ENCODE measurements at places on chromosomes 7 and 10.

DNA sequence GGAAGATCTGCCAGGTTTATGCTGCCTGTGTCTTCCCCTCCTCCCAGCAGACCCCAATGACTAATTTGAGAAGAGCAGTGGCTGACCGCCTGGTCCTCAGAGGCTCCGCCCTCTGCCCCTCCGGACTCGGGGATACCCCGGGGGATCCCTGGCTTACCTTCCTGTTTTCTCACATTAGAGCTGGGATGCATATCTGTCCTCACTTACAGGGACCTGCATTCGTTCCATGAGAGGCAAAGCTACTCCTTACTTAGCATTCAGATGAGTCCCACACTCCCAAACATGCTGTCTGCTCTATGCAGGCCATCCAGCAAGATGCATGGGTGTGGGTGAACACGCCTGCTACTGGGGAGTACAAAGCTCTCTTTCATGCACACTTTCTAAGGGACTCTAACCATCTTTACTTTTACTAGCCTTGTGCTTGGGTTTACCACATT lies 24.0 kb downstream of the VOPP1 start:
- DNase-seq, result no peak

DNA sequence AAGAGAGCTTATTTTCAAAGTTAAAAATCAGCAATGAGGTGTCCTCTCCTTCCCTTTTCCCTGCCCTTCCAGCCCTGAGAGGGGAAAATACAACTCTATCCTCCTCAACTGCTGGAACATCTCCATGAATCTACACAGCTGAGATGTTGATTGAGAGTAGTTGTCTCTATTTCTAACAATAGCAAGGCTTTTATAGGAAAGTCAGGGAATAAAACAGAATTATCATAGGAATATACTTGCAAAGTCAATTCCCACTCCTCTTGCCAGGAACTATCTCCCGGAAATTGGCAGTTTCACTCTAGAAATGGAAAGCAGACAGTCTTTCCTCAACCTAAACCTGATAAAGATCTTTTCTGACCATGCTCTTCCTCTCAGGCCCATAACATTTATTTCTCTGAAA lies 8.8 kb downstream of the HGF start:
- DNase-seq, result no peak

GRCh38 chr10:46285300-46285699 lies 1.5 kb upstream of the ANTXRL start:
- no peak for DNase-seq

DNA sequence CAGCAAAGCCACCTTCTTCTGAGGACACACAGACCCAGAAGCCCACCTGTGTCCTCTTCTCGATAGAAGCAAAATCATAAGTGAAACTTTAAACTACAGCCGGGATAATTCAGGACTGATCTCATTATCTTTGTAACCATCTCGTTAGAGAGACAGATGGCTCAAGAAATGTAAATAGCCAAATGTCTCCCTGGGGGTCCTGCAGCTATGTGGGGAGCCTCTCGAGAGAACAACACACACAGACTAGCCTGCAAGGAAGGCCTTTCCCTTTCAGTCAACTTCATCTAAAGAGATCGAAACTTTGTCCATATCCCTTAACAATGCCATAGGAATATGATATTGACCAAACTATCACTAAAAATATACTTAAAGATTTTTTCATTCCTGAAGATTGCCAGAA lies 93.5 kb downstream of the VWC2 start:
- no peak for DNase-seq

DNA sequence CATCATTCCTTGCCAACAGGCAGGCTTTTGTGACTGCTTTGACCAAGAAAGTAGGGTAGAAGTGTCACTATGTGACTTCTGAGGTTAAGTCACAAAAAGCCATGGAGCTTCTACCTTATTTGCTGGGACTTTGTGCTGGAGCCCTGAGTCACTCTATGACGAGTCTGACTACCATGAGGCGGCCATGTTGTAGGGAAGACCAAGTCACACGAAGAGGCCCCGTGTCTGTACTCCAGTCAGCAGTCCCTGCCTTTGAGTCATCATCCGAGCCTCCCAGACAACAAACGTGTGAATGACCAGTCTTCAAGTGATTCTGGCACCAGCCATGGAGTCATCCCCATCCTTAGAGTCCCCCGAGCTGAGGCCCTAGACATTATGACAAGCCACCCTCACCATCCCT lies 3.5 kb upstream of the MYL10 start:
- no peak for DNase-seq

- DNase-seq, result no peak
Observed at GRCh38 chr10:8969853-8970252, 915.4 kb downstream of the GATA3 start.

- DNase-seq, result no peak
Observed at GRCh38 chr10:50512743-50513416, 110.9 kb downstream of the SGMS1 start.

GRCh38 chr10:131155876-131156230 lies 155.7 kb downstream of the TCERG1L start:
- no peak for DNase-seq

DNA sequence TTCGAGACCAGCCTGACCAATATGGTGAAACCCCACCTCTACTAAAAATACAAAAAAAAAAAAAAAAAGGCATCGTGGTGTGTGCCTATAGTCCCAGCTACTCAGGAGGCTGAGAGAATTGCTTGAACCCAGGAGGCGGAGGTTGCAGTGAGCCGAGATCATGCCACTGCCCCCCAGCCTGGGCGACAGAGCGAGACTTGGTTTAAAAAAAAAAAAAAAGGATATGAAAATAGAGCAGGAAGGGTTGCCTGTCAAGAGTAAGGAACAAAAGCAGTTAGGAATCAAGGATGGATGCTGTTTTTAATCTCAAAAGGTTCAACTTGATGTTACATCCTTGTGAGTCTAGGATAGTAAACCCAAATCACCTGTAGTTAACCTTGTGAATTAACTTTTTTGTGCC lies 11.8 kb upstream of the ASCC1 start:
- no peak for DNase-seq

- DNase-seq, result no peak
Observed at GRCh38 chr7:39504963-39505362, 61.2 kb upstream of the YAE1 start.

DNA sequence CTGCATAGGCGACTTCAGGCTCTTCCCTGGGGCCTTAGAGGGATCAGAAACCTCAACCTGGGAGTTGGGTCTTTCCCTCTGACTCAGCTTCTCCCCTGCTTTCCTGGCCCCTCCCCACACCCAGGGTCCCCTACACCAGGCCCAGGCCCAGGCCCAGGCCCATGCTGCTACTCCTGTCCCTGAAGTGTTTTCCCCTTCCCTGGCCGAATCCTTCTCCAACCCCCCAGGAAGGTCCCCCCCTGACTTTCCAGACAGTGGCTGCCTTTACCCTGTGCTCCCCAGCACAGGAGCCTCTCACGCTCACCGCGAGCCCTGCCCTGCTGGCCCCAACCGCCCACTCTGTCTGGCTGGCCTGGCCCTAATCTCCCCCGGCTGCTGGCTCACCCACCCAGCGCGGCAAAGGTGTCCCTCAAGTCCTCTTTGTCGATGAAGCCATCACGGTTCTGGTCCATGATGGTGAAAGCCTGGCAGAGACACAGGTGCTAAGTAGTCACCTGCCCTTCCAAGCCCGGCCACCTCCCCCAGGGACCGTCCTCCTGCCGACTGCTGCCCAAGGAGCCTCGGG lies 6.4 kb downstream of the MYL10 start:
- DNase-seq, result no peak

DNA sequence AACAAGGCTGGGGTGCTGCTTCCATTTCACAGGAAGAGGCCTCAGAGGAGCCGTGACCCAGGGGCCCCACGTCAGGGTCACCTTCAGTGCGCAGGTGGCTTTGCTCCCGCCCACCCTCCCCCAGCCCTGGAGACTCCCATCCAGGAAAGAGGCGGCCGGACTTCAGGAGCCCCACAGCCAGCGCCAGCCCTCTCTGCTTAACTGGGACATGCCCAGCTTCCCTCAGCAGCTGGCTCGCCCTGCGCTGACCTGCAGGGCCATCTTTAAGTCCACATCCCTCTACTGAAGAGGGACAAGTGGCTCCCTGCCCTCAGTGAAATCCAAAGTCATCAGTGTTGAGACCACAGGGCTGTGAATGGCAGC lies 141.9 kb upstream of the PPP2R2D start:
- no peak for DNase-seq

- DNase-seq, result no peak
Observed at GRCh38 chr7:7148798-7149481, 33.4 kb upstream of the C1GALT1 start.

DNA sequence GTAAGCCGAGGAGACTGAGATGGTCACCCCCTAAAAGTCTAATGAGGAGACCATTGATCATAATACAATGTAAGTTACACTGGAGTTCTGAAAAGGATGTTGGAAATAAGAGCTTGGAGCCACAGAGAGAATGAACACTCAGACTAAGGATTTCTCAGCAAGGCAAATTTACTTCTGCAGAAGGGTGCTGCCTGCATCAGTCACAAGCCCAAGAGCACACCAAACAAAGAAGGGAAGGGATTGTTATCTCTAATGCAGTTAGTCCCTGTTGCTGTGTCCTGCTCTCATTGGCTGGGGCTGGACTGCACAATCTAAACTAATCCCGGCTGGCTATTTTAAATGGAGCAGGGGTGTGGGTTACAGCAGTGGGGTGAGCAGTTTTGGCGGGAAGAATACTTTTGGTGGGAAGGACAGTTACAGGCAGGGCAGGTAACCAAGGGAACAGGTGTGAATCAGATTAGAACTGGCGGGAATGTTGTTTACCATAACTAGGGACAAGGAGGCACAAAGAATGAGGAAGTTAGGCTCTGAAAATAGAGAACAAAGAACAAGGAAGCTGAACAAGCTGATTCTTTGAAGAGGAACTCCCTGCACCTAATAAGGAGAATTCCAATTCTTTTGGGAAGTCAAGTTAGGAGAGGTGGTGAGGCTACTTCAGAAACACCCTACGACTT lies 30.3 kb upstream of the TRIM24 start:
- no peak for DNase-seq

- DNase-seq, result no peak
Observed at GRCh38 chr10:128972036-128972405, 495.0 kb upstream of the MGMT start.

DNA sequence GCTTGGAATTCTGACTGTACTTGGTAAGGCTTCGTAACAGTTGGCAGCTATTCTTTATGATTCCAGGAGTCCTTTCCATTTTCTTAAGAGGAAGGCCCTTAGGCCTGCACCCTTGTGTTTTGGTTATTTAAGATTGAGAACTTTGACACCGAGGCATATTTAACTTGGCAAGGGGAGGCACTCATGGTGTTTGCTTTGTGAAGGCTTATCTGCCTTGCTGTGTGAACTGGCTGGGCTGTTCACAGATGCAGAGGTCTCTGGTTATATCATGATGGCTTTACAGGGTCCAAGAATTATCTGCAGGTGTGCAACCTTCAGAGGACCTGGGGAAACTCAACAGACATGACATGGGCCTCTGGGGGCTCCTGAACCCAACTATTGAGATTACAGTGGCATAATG lies 833 bp upstream of the PNLIPRP1 start:
- DNase-seq, result no peak

DNA sequence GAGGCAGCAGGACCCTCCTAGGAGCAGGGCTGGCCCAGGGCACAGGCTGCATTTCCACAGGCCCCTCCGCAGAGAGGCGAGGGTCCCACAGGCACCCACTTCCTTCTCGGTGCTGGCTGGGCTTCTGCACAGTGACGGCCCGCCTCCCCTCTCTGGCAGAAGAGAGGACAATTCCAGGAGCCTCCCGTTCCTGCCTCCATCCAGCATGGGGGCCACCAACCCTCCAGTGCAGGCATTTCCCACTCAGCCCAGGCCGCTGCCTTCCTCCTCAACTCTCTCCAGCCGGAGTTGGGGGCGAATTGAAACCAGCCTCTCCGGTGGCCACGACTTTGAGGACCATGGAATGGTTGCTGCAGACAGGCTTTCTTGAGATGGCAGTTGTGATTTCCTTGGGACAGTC lies 125.0 kb upstream of the PPP2R2D start:
- DNase-seq, result no peak

GRCh38 chr7:120617275-120617674 lies 240.7 kb downstream of the TSPAN12 start:
- DNase-seq, result no peak

DNA sequence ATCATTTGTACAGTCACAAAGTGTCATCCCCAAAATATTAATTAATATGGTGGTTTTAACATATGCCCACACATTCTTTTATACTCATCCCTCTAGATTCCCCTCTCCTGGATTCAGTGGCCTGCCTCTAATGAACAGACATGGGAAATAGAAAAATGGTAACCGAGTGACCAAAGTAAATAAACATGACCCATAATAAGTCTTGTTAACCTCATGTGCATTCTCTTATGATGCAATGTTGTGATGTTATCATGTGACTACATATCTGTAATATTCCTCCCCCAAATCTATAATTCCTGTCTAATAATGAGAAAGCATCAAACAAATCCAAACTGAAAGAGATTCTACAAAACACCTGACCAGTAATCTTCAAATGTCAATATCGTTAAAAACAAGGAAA lies 164.5 kb upstream of the PRSS1 start:
- DNase-seq, result no peak

DNA sequence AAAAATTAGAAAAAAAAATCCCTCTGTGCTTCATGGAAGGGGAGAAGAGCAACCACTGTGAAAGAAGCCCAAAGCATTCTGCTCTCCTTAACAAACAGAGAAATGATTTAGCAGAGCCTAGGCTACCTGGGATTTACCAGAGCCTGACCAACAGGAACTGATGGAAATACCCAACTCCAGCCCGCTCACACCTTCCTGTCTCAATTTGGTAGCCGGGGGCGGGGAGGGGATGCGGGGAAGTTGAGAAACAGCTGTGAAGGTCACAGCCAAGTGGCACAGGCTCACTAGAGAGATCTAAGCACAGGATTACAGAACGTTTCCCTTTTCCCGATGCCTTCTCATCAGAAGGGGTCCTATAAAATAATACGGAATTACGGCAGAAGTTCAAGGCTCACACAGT lies 17.6 kb downstream of the RSU1 start:
- peak; percentile 25 for DNase-seq

DNA sequence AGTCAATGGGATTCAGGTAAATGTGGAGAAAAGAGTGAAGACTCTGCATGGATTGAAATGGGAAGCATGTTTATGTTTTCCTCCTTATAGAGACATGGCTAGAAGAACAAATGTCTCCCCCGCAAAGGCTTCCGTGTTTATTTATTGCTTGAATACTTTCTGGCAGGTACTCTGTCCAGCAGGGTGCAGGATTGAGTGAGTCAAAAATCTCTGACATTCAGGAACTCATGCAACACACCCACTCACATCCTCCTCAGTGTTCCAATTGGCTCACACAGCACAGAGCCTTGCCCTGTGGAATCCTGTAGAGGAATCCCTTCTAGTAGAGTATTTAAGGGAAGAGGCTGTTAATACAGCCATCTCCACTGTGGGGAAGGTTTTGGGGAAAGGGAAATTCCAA lies 290.3 kb upstream of the VWC2 start:
- no peak for DNase-seq

DNA sequence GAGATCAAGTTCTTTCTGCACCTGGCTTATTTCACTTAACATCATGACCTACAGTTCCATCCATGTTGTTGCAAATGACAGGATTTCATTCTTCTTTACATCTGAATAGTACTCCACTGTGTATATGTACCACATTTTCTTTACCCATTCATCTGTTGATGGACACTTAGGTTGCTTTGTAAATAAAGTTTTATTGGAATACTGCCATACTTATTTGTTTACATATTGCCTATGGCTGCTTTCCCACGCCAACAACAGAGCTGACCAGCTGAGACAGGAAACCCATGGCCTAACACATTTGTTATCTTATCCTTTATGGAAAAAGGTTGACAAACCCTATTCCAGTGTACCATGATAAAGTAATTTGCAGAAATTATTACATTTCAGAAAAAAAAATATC lies 153.7 kb downstream of the GLI3 start:
- no peak for DNase-seq
